ENCODE measurements at places on chromosomes 1 and 21. TPM values are rescaled to one million over a fixed set of nuclear protein-coding genes. Genes with fewer than 3 reads are reported as not detected.
A peak's percentile ranks its signal among the peaks of the same experiment; 100 is the strongest.

The RAB3B gene
- polyA plus RNA-seq: 9.7 TPM

The LCK gene
- polyA plus RNA-seq: 0.79 TPM

The FAM110D gene
- 0.40 TPM for polyA plus RNA-seq

The RNU1-4 gene
- polyA plus RNA-seq: not detected

The FLG gene
- not detected for polyA plus RNA-seq

The IFNLR1 gene
- 7.5 TPM for polyA plus RNA-seq

The LIN28A gene
- polyA plus RNA-seq: 0.23 TPM

The MSH4 gene
- 0.19 TPM for polyA plus RNA-seq

The CFAP74 gene
- not detected for polyA plus RNA-seq

- no peak for DNase-seq
These were observed 62.6 kb downstream of the ROR1 start for GRCh38 chr1:63836374-63836773.

GRCh38 chr1:27045973-27046558 is 33.4 kb upstream of the TENT5B start:
- peak; percentile 76 for DNase-seq

- peak; percentile 83 for DNase-seq
These were observed at the start of gene RAP1GAP for GRCh38 chr1:21669258-21670058. RAP1GAP (minus strand) TSS chr1:21669357; CDS start chr1:21620032, 49,325 bp downstream.

DNA sequence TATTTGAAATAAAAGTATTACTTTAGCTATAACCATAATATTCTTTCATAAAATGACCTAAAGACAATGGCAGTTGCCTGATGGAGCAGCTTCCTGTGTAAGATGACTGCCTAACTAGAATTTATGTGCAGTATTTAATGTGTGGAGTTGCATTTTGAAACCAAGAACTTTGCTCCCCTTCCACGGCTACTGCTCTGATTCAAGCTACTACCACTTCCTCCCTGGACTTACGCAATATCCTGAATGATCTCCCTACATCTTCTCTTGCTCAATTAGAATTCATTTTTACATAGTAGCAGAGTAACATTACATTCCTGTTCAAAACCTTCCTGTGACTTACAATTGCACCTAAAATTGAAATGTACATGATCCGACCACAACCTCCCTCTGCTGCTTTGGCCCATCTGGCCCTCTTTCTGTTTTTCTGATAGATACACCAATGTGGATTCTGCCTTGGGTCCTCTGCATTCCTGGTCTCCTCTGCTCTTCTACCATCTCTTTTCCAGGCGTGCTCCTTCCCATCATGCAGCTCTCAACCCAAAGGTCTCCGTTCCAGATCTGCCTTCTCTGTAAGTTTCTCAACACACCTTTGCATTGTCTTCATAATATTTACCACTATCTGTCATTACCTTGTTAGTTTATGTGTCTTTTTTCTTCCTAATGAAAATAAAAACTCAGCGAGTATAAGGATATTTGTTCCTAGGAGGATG is 47.4 kb upstream of the USP25 start:
- no peak for DNase-seq

DNA sequence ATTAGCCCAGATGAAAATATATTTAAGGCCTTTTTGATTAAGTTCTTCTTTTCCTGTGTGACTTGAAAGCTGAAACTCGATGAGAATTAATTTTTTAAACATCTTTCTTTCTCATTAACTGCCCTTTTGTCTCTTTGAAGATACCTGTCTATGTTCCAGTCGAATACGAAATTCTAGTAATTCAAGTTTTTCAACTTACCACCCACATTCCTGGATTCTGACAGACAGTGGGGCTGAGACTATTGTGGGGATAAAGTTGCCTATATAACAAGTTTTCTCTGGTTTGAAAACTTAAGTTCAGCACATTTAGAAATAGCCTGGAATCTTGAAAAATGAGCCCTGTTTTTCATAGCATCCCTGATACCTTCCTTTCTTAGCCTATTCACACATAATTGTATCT is 114.6 kb downstream of the NTNG1 start:
- DNase-seq: no peak

GRCh38 chr1:174174461-174175329 is 15.4 kb downstream of the RABGAP1L start:
- DNase-seq: peak; percentile 49

GRCh38 chr1:38613996-38614395 is 245.6 kb downstream of the RRAGC start:
- DNase-seq: no peak

- no peak for DNase-seq
These were observed 277.6 kb upstream of the NCAM2 start for GRCh38 chr21:20720623-20721022.

DNA sequence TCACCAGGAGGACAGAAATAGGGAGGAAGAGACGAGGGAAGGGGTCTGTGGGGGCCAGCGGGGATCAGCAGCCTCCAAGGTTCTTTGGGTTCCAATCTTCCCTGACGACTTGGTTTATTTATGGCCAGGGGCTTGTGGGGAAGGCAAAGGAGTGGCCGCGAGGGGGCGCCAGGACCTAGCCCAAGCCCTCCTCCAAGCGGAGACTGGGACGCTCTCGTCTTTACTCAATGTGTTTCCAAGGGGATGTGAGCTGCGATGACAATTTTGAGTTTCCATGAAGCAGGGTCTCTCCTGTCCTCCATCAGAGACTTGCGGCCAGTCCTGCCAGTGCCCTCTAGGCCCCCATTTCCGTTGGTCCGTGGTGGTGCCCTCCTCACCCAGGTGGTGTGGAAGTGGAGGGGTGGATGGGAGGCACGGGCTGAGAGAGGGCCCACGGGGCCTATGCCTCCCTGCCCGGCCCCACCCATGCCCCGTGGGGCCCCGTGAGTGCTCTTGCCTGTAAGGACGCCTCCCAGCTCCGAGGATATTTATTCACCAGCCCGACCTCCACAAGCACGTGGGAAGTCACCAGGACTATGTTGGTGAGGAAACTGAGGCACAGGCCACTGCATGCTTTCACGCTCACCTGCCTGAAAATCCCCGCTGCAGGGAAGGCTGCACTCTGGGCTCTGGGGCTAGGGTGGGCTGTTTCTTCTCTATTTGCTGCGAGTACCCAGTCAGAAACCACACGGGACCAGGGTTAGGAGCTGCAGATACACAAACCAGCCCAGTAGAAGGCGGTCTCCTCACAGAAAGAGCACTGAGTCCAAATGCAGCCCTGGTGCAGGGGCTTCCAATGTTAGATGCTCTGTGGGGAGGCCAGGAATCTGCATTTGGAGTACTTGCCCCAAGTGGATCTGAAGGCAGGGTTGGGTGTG is 26.5 kb downstream of the DMRTB1 start:
- peak; percentile 94 for DNase-seq

GRCh38 chr1:154975409-154976059 is 1.1 kb downstream of the CKS1B start:
- peak; percentile 65 for DNase-seq

- no peak for DNase-seq
These were observed 63.2 kb upstream of the EPS8L3 start for GRCh38 chr1:109826930-109827349.

DNA sequence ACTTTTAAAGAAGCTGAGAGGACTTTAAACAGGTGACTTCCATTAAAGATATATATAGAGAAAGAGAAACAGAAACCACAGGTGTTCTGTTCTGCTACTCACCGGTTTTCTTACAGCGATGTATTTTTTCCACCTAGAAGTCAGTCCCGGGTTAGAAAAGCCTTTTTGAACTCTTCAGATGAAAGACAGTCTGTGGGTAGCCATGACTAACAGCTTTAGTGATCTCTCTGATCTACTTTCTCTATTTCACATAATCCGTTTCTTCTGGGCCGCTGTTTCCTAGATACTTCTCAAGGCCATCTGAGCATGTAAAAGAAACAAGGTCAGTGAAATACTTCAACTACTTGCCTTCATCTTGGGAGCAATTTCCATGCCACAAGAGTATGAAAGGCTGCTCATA is 25.1 kb downstream of the WDR64 start:
- DNase-seq: no peak

GRCh38 chr1:174850726-174851125 is 149.0 kb upstream of the CACYBP start:
- no peak for DNase-seq

GRCh38 chr1:46830665-46831322 is 31.9 kb downstream of the CYP4B1 start:
- DNase-seq: no peak

DNA sequence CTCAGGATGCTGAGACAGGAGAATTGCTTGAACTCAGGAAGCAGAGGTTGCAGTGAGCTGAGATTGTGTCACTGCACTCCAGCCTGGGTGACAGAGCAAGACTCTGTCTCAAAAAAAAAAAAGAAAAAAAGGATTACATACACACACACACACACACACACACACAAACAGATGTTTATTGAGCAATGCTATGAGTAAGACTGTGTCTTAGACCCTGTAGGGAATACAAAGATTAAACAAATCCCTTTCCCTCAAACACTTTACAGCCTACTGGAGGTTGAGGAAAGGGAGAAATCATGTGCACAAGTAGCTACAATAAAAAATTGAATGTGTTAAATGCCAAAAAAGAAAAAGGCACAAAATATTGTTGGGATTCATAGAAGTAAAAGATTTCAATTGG is 58.1 kb downstream of the RPAP2 start:
- DNase-seq: peak; percentile 23

DNA sequence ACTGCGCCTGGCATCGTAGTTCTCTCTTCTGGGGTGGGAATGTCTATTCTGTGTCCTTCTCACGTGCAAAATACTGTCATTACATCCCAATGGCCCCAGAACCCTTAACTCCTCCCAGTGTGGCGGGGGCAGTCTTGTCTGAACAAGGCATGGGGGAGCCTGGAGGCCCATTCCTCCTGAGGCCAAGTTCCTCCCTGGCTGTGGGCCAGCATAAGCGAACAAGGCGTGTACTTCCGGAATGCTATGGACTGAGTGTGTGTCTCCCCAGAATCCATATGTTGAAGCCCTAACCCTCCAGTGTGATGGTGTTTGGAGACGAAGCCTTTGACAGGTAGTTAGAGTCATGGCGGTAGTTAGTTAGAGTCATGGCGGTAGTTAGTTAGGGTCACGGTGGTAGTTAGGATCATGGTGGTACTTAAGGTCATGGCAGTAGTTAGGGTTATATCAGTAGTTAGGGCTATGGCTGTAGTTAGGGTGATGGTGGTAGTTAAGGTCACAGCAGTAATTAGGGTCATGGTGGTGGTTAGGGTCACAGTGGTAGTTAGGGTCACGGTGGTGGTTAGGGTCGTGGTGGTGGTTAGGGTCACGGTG is 71.0 kb downstream of the PRKCZ start:
- no peak for DNase-seq

DNA sequence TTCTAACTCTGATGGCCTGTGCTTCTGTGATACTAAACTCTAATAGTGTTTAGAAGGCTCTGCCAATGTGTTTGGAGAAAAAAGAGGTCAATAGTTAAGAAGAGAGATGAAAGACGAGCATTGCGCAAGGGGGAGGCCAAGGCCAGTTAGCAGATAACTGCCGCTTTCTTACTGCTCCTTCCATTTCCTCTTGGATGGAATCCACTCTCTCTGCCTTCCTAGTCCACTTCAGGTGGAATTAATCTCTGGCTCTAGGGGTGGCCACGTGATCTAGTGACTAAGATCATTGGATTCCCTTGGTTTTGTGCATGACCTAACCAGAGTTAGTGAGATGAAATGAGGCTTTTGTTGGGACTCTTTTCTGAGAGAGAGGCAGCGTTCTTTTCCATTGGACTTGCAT is 148.3 kb downstream of the ACTL8 start:
- DNase-seq: no peak

DNA sequence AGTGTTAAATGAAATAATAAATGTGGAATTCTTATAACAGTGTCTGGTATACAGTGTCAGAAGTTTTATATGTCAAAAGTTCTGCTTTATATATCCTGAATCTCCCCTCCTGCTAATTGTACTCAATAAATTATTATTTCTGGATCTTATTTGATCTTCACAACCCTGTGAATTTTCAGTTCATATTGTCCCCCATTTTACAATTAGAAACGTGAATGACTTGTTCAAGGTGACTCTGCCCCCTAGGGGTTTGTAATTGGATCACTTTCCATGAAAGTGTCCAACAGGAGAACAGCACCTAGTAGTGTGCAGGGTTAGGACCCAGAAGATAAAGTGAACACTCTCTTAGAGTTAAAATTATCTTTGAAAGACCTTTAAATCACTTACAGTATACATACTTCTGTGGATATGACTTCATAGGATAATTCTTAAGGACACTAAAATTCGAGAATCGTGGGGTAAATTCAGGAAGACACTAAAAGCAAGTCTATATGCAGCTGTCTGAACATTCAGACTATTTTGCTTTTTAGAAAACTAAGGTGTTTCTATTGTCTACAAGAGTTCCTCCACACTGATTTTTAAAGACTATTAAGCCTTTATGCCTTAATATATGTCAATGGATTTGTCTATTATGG is 4.5 kb upstream of the DDR2 start:
- DNase-seq: no peak

Data from hepatocyte (in vitro differentiated cells).